ENCODE measurements at places on chromosomes 2 and 18. TPM values are rescaled to one million over a fixed set of nuclear protein-coding genes. Genes with fewer than 3 reads are reported as not detected.

The OR6B2 gene
- total RNA-seq = not detected

The PPP1R1C gene
- total RNA-seq = 0.13 TPM

The SERPINB3 gene
- not detected for total RNA-seq

The GRHL1 gene
- 0.76 TPM for total RNA-seq

The PGAP1 gene
- 3.6 TPM for total RNA-seq

The FBXO48 gene
- total RNA-seq = 0.25 TPM

The NYAP2 gene
- not detected for total RNA-seq

The FLACC1 gene
- total RNA-seq = 0.13 TPM

The KLHL14 gene
- total RNA-seq = 0.39 TPM

The DOCK10 gene
- total RNA-seq = 6.1 TPM

The G6PC2 gene
- total RNA-seq = not detected

The SLC5A7 gene
- not detected for total RNA-seq

The C1GALT1C1L gene
- total RNA-seq = 0.13 TPM

The PROKR1 gene
- under 0.01 TPM for total RNA-seq

The PCARE gene
- total RNA-seq = not detected

The TEKT4 gene
- not detected for total RNA-seq

The REG3G gene
- not detected for total RNA-seq

The HAT1 gene
- total RNA-seq = 28.8 TPM

The DSG4 gene
- not detected for total RNA-seq

The CNGA3 gene
- total RNA-seq = not detected

The TBR1 gene
- under 0.01 TPM for total RNA-seq

The QPCT gene
- total RNA-seq = 3.9 TPM

The VWC2L gene
- not detected for total RNA-seq

The CPO gene
- total RNA-seq = not detected

The SKA1 gene
- total RNA-seq = 2.9 TPM

The RNU2-63P gene
- not detected for total RNA-seq

The NEU4 gene
- 0.13 TPM for total RNA-seq

The B3GNT7 gene
- total RNA-seq = 7.2 TPM

The TTC32 gene
- 8.7 TPM for total RNA-seq

The PROC gene
- under 0.01 TPM for total RNA-seq

The CCDC74B gene
- total RNA-seq = 0.51 TPM

The STEAP3 gene
- total RNA-seq = 7.7 TPM

The TMEM37 gene
- 0.13 TPM for total RNA-seq
